SW 1271 (cell line): ENCODE measurements at places on chromosomes 7 and 10.

GRCh38 chr7:107167483-107168232 lies 1.1 kb upstream of the HBP1 start:
- peak; percentile 52 for DNase-seq

DNA sequence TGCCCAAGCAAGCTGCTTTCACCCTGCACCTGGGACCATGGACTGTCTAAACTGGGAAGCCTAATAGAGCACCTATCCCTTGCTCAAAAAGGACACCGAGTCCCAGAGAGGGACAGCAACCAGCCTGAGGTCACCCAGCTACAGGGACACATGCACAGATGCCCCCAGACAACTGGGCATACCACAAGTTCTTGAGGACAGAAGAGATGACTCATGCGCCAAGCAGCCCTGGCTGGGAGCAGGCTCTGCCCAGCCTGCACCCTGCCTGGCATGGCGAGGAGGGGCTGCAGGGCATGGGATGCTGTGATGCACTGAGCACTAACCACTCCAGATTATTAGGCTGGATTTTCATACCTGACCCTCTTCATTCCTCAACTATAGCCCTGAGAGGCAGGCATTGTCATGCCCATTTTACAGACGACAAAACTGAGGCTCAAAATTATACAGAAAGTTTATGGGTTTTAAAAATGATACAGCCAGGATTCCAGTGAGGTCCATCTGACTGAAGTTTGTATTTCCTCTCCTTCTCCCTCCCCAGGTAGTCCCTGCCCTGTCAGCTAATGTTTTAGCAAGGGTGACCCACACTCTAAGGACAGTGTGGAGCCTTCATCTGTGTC lies 289.3 kb upstream of the ZMIZ1 start:
- DNase-seq, result peak; percentile 25

- no peak for DNase-seq
Measured at GRCh38 chr10:131024259-131025131, 287.0 kb downstream of the TCERG1L start.

DNA sequence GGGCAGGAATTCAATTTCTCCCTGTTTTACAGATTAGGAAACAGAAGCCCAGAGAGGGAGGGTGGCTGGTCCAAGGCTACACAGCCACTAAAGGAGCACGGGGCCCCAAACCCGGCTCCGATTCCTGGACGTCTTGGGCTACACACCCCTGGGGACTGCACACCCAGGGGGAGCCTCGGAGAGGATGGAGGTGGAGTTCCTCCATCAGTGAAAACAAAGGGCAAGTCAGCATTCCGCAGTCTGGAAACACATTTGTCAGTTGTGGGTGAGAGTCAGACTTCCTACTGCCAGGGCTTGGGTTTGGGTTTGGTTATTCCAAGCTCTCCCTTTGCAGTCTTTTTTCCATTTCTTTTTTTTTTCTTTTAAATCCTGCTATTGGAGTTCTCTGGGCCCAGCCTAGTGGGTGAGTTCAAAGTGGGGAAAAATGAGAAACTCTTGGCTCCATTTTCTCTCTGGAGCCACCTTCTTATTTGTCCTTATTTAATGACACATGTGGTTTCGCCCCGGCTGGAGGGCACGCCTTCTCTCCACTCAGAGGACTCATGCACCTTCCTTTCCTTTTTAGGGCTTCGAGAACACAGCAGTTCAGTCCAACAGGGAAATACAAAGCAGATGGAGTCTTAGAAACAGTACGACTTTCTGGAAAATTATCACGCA lies 59.9 kb upstream of the AQP1 start:
- DNase-seq, result no peak

DNA sequence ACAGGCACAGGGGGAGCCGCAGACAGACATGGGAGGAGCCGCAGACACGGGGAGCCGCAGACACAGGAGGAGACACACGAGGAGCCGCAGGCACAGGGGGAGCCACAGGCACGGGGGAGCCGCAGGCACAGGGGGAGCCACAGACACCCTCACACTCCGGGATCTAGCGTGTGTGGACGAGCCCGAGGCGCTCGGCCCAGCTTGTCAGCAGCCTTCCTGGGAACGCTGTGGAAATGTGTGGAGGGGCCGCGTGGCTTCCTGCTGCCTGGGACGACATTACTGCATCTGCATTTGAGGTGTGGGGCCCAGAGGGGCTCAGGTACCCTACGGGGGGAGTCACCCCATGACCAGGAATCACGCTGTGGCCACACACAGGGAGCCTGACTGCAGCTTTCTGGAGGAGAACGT lies 313.2 kb downstream of the PTPRN2 start:
- no peak for DNase-seq
